ENCODE measurements at places on chromosomes 6 and 20.
A peak's percentile ranks its signal among the peaks of the same experiment; 100 is the strongest.

GRCh38 chr20:31508517-31509244 is 5.6 kb upstream of the HM13 start:
- no peak for DNase-seq
- no peak overlapping the region for H3K4me3 ChIP-seq
- H3K27me3 ChIP-seq: peaks cover 13% of the 10 kb centered on the region
- no peaks in the 10 kb centered on the region for H3K36me3 ChIP-seq

DNA sequence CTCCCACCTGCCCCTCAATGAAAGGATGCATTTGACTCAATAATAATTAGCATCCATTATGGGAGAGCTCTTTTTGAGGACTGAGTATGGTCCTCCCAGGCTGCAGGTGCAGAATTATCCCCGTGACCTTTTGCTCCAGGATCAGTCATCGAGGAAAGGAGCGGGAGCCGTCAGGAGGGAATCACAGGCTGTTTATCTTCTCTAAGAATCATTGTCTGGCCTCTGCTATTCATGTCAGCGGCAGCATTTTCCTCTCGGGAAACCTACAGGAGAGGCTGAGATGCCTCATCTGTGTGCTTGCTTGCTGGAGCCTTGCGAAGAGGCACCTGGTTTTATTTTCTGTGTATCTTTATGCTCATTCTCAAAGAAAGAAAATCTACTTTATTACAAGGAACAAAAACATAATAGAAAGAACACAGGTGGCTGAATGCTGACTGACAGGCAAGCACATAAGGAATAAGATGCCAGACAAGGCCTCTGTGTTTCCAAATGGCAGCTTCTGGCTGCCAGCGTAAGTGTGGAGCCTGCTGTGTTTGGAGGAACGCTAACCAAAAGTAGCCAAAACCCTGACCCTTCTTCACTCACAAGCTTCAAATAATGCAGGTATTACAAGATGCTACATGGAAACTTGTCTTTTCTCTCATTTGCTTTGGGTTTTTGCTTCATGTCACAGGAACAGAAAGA is 539.1 kb upstream of the MARCKS start:
- no peaks in the 10 kb centered on the region for H3K36me3 ChIP-seq
- H3K27me3 ChIP-seq: no peaks in the 10 kb centered on the region
- no peaks in the 10 kb centered on the region for H3K4me1 ChIP-seq
- H3K4me3 ChIP-seq: no peak overlapping the region
- no peak for DNase-seq

GRCh38 chr6:35497571-35498421 is 917 bp upstream of the TEAD3 start:
- H3K4me3 ChIP-seq: peak overlapping the region; percentile 74
- peak; percentile 31 for DNase-seq
- H3K36me3 ChIP-seq: no peaks in the 10 kb centered on the region
- H3K27ac ChIP-seq: peak overlapping the region; percentile 26

GRCh38 chr6:52523378-52524142 is 53.3 kb downstream of the TRAM2 start:
- H3K27ac ChIP-seq: no peak overlapping the region
- H3K27me3 ChIP-seq: no peaks in the 10 kb centered on the region
- no peak for DNase-seq
- peaks cover 6% of the 10 kb centered on the region for H3K36me3 ChIP-seq

DNA sequence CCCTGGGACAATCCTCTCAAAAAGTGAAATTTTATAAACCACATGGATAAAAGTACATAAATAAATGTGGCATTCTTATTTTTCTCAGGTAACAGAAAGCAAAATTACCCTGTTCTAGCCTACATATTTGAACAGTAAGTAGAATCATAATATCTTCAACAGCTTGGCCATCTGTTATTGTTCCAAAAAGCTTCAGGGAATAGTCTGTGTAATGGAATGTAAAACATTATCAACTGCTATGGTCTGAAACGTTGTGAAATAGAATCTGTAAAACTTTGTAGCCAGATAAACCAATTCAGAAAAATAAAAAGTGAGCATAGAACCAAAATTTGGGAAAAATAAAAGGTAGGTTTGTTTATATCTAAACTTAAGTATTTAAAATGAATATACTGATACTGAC is 114.7 kb downstream of the THEMIS start:
- no peak overlapping the region for H3K27ac ChIP-seq
- no peak overlapping the region for H3K4me3 ChIP-seq
- H3K27me3 ChIP-seq: no peaks in the 10 kb centered on the region

DNA sequence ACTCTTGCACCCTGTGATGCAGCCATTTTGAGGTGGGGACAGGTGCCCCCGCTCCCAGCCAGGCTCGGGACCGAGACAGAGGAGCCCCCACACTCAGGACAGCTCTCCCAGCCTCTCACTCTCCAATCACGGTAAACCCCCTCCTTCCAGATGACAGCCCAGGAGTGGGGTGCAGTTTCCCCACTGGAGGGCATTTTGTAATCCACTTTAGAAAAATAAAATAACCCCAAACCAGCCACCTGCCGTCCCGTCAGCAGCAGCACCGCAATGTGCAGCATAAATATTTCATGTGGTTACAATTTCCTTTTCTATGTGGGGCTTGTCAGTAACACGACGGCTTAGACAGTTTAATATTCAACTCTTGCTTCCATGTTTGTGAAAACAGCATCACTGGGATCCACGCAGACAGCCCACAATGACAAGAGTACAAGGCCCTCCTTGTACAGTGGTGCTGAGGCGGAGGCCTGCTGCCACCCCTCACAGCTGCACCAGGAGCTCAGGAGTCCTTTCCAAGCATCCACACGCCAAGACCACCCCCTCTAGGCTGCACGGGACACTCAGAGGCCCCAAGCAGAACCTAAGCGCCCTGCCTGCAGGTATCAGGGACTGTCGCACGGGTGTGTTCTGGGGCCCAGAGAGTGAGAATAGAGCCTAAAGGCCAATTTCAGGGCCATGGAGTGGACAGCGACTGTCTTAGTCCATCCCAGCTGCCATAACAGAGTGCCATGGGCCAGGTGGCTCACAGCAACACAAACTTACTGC is 116.7 kb downstream of the JPH2 start:
- H3K27me3 ChIP-seq: peaks cover 9% of the 10 kb centered on the region
- H3K27ac ChIP-seq: peak overlapping the region; percentile 95

- no peaks in the 10 kb centered on the region for H3K27me3 ChIP-seq
- no peak overlapping the region for H3K4me3 ChIP-seq
- H3K27ac ChIP-seq: no peak overlapping the region
- peaks cover 26% of the 10 kb centered on the region for H3K36me3 ChIP-seq
Observed at GRCh38 chr6:26420688-26421171, 18.7 kb downstream of the BTN3A1 start.

GRCh38 chr6:141752677-141753076 is 380.0 kb upstream of the GJE1 start:
- no peaks in the 10 kb centered on the region for H3K36me3 ChIP-seq
- no peak for DNase-seq
- no peak overlapping the region for H3K4me3 ChIP-seq
- no peaks in the 10 kb centered on the region for H3K4me1 ChIP-seq

GRCh38 chr20:52191132-52191915 is at the start of gene ZFP64:
TSS of gene ZFP64 (minus strand) at chr20:52191779. CDS start at chr20:52191636, 143 bp downstream.
- H3K4me3 ChIP-seq: peak within 1 kb of the TSS; percentile 92
- H3K27me3 ChIP-seq: no peaks in the 10 kb centered on the region
- peak within 1 kb of the TSS; percentile 87 for H3K27ac ChIP-seq
- peaks cover 18% of the 10 kb centered on the region for H3K4me1 ChIP-seq

DNA sequence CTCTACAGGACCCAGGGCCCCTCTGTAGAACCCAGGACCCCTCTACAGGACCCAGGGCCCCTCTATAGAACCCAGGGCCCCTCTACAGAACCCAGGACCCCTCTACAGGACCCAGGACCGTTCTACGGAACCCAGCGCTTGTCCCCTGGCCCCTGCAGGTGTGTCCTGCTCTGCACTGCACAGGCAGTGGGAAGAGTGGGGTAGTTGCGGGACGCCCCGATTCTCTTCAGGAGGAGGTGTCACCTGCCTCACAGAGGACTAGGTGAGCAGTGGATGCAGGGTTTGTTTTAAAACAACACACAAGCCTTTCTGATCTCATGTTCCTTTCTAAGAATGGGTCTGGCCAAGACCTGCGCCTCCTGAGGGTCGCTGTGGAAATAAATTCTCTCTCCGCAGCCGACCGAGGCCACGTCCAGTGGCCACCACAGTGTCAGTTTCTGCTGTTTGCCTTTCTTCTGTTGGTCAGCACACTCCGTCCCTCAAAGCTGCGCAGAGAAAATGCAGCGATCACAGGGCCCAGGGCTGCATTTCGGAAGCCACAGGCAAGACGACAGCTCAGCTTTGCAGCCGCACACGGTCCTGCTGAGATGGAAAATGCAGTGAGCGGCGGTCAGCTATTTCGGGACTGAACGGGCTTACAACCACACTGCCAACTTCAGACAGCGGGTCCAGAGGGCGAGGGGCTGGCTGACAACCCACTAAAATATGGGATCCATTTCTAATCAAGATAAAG is 135.2 kb downstream of the DLL1 start:
- peaks cover 14% of the 10 kb centered on the region for H3K27me3 ChIP-seq
- H3K4me1 ChIP-seq: no peaks in the 10 kb centered on the region
- no peak overlapping the region for H3K27ac ChIP-seq
- H3K36me3 ChIP-seq: no peaks in the 10 kb centered on the region
- DNase-seq: no peak

DNA sequence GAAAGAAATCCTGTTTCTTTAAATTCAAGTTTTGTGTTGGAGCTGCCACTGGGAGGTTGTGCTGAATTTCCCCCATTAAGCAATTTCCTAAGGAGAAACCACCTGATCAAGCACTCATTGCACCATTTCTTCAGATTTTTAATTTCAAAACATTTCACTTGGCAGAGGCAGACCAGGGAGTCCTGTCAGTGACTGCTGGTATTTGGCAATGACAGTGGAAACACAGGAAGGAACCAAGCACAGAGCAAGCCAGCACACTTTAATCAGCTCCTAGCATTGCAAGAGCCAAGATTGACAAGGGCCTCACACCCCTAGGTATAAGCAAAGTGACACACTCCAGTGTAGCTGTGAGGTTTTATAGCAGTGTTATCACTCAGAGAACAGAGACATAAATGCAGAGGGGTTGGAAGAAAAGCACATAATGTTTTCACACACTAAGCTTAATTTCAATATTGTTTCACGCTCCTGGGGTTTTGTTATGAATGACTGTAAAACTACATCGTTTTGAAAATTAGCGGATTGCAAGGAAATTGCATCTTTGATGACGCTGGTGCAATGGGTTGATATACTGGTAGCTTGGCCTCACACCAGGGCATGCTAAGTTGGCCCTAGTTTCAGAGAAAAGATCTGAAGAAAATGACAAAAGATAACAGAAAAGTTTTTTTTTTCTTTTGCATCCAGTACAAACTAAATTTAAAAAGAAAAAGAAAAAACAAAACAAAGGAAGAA is 768.4 kb downstream of the TFAP2A start:
- no peak for DNase-seq
- no peak overlapping the region for H3K27ac ChIP-seq
- H3K27me3 ChIP-seq: no peaks in the 10 kb centered on the region
- no peaks in the 10 kb centered on the region for H3K36me3 ChIP-seq
- no peaks in the 10 kb centered on the region for H3K4me1 ChIP-seq
- no peak overlapping the region for H3K4me3 ChIP-seq

GRCh38 chr6:121597654-121598053 is 162.2 kb downstream of the GJA1 start:
- H3K4me3 ChIP-seq: no peak overlapping the region
- no peaks in the 10 kb centered on the region for H3K27me3 ChIP-seq
- DNase-seq: no peak
- H3K4me1 ChIP-seq: no peaks in the 10 kb centered on the region
- H3K27ac ChIP-seq: no peak overlapping the region

GRCh38 chr20:50930139-50930975 is 880 bp downstream of the ADNP start:
- H3K27me3 ChIP-seq: no peaks in the 10 kb centered on the region
- H3K4me1 ChIP-seq: peaks cover 40% of the 10 kb centered on the region
- H3K36me3 ChIP-seq: peaks cover 69% of the 10 kb centered on the region
- peak overlapping the region; percentile 91 for H3K27ac ChIP-seq
